ENCODE measurements at places on chromosomes 6 and 20.

GRCh38 chr20:37902504-37903313 is at the start of gene VSTM2L:
TSS of gene VSTM2L (plus strand) at chr20:37903127. CDS start at chr20:37903351, 224 bp downstream.
- no peak for DNase-seq

GRCh38 chr6:20565342-20565741 is 31.1 kb downstream of the CDKAL1 start:
- DNase-seq, result no peak

GRCh38 chr6:39075807-39076622 is 27.4 kb downstream of the GLP1R start:
- DNase-seq, result no peak

DNA sequence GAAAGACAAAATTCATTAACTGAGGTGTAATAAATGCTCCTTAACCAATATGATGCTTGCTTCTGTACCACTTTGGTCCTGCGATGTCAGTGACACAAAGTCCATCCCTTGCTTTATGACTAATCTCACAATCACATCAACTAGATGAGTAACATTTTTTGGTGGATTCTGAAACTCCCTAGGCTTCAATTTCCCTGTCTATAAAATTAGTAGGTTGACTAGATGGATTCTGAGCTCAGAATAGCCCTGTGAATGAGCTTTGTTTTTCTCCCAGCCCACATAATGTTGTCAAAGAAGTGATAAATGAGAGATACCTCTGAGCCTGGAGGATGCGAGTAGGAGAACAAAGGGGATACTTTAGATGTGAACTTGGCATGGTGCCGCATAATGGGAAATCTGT is 9.1 kb downstream of the TXLNB start:
- DNase-seq, result no peak

DNA sequence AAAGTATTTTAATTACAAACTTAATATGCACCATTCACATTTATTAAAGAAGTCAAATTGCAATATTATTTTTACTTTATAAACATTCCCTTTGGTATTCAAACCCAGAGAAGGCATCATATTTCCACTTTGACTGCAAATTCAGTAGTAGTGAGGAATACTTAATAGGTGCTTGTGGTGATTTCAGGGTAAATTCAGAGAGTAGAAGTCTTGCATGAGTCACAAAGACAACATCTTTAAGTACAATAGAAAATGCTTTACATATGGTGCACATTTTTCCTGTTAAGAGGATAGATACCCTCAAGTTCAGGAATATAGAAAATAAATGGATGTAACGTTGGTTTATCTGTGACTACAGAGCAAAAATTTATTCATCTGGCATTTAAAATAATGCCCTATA is 390.2 kb downstream of the TENT5A start:
- no peak for DNase-seq
